ENCODE measurements at places on chromosomes 5 and 9.

GRCh38 chr5:40507095-40507494 is 172.6 kb upstream of the PTGER4 start:
- no peak for DNase-seq

- no peak for DNase-seq
These were observed 70.6 kb downstream of the LRSAM1 start for GRCh38 chr9:127521919-127522304.

DNA sequence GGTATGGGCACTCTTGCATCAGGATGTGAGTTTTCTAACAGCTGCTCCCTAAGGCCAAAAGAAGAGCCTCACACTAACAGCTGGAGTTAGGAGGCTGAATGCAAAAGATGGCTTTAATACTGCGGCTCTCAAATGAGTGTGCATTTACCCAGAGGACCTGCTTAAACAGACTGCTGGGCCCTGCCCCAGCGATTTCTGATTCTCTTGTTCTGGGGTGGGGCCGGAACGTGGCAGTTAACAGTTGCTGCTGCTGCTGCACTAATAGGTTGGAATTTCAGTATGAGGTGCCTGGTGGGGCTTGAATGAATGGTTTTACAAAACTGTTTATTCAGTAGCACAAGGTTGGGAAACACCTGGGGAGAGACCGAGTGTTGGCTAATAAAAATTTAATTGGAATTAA is 26.1 kb downstream of the HMGCR start:
- DNase-seq: no peak

- DNase-seq: no peak
These were observed 1.2 kb upstream of the IL11RA start for GRCh38 chr9:34650816-34651215.

DNA sequence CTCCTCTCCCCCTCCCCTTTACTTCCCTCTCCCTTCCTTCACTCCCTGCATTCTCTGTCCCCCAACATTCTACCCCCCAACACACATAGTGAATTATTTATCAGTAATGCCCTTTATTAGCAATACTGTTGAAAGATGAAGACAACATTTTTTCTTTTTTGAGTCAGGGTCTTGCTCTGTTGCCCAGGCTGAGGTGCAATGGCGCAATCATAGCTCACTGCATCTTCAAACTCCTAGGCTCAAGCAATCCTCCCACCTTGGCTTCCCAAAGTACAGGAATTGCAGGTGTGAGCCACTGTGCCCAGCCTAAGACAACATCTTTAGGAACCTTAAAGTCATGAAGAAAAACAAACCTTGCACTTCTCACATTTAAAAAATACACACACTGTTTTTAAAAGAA is 130.6 kb downstream of the ZNF462 start:
- DNase-seq: no peak

DNA sequence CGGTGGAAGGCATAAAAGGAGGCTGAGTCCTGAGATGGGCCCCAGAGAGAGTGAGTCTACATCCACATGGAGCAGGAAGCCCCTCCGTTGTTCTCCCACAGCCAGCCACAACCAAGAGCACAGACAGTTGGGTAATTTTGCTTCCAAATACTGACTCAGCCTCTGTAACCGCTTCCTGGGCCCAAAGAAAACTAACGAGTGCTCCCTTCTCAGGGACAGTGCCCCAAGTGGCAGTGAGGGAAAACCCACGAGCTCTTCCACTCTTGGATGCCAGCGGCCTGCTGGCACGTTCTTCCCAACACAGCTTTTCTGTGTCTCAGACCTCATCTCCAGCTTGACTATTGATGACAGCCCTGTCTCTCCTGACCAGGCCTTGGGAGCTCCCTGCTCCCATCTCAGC is 207.6 kb downstream of the FSTL4 start:
- DNase-seq: no peak

DNA sequence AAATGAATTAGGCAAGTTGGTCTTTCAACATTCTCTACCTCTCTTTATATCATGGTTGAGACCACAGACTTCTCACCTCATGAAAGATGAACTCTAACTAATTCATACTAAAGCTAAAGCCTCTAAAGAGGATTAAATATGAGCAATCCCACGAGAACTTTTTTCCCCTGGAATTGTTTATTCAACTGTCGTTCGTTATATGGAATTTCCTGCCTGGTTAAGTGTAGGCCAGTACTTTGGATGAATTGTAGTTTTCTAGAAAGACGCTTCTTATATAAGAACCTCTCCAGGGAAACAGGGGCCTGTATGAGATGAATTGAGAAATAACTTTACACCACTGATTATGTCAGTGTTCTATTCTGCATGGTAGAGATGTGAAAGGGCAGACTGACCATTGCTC is 42.9 kb downstream of the PDCD1LG2 start:
- DNase-seq: no peak

DNA sequence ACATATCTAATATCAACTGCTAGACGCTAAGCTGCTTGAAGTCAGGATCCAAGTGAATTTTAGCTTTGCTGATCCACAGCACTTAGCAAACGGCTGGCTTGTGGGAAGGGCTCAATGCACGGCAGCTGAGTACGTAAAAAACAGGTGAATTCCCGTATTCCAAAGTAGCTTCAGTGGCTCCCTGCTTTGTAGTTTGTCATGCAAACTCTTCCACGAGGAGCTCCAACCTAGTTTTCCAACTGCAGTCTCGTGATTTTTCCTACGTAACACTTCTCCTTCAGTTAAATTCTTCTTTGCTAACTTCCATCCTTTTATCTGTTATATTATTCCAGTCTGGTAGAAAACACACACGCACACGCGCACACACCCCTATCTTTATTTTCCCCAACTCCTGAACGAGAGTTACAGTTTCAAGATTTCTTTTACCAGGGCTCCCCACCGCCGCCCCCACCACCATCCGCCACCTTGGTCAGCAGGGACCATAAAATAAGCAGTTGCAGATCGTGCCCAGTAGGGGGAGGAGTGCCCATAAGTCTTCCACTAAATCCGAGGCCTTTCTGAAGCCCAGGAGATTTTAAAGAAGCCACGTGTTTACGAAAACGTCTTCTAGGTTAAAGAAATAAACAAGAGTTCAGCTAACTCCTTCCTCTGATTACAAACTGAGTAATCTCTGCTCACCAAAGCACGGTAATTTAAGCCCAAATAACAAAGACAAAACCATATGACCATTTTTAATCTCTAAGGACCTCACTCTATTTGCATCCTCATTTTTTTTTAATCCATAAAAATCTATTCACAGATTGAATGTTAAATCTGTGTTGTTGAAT is 34.8 kb upstream of the TRIO start:
- DNase-seq: peak; percentile 35

DNA sequence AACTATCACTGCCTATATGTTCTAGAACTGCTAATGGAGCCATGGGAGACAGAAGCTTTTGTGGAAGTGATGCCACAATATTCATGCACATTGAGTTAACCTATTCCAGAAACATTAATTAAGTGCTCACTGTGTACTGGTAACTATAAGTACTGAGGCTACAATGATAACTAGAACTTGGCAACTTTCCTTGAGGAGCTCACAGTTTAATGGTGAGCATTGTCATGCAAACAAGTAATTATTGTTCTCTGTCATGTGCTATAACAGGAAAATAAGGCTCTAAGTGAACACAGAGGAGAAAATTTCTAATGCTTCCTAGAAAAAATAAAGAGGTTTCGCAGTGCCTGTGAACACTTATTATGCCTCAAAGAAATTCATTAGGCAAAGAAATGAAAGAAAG is 142.2 kb downstream of the BAAT start:
- DNase-seq: no peak

DNA sequence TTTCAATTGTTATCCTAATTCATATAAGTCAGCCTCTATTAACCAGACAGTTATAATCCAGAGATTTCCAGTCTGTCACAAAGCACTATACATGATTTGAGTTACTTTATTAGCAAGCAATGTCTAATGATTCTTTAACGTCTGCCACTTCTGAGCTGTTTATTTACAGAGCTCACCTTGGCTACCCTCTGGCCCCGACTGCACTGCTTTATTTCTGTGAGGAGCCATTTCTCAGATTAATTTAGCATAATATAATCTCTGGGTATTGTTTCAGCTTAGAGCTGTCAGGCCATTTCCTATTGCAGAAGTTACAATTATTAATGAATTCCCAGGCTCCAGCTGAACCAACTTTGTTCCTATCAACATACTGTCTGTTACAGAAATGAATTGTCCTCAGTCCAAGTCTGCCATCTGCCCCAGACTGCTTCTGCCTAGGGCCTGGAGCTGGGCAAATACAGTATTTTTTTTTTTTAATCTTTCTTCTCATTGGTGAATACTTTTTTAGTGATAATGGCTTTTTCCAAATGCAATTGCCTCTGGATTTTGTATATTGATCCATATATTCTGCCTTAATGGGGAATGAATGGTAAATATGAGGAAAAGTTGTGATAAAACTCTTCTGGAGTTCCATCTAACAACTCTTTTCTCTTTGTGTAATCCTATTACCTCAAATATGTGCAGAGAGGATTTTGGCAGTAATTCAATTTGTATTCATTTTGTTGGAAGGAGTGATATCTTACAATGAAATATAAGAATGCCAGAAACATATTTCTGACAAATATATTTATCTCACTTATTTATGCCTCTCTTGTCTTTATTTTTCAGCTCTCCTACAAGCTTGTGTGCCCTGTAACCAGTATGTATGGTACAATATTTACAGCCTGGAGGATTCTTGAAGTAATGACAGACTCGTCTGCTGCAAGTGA is 104.7 kb downstream of the FOCAD start:
- no peak for DNase-seq

GRCh38 chr5:82291420-82291819 is 13.3 kb upstream of the RPS23 start:
- no peak for DNase-seq
